DMS79 (cell line): ENCODE measurements at places on chromosomes 4 and X.
A peak's percentile ranks its signal among the peaks of the same experiment; 100 is the strongest.

GRCh38 chrX:104697294-104697693 is 131.3 kb downstream of the IL1RAPL2 start:
- no peak for DNase-seq

- no peak for DNase-seq
Observed at GRCh38 chr4:3184725-3185124, 64.2 kb upstream of the MSANTD1 start.

DNA sequence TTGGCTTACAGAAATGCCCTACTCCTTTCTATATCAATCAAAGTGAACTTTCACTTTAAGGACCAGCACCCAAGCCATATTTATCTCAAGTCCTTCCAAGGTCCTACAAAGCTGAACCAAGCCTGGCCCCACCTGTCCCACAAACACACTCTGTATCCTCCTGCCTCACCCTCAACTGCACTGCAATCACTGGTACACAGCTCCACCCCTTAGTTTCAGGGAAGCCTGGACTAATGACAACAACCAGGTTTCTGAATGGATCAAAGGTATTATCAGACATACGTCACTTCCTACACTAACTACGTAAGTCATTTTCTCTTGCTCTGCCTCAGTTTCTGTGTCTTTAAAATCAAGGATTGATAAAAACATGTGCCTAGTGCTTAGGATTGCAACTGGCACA is 205.6 kb upstream of the HS3ST1 start:
- DNase-seq: no peak

DNA sequence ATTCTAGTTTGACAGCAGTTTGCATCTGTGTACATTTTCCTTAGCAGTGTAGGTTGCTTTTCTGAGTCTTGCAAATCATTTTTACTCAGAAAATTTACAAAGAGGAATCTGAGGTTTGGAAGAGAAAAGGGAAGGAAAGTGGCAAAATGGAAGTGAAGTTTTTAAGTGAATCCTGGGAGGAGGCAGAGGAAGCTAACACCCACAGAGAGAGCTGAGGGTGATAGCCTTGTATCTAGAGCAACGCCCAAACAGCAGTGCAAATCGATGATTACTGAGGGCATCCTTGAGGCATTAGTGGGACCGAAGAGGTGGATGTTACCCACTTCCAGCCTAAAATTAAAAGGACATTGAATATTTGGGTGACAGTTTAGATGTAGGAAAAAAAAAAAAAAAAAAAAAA is 31.8 kb downstream of the KLF3 start:
- no peak for DNase-seq

GRCh38 chr4:152501846-152502536 is 33.9 kb downstream of the FBXW7 start:
- DNase-seq: no peak

GRCh38 chrX:133412665-133413064 is 2.6 kb downstream of the GPC4 start:
- DNase-seq: no peak

GRCh38 chrX:16239211-16239610 is 71.9 kb downstream of the MAGEB17 start:
- DNase-seq: no peak

- DNase-seq: no peak
Observed at GRCh38 chr4:33837043-33837838, 2407.1 kb downstream of the ARAP2 start.

GRCh38 chr4:177008071-177008835 is 215.5 kb upstream of the VEGFC start:
- DNase-seq: no peak

DNA sequence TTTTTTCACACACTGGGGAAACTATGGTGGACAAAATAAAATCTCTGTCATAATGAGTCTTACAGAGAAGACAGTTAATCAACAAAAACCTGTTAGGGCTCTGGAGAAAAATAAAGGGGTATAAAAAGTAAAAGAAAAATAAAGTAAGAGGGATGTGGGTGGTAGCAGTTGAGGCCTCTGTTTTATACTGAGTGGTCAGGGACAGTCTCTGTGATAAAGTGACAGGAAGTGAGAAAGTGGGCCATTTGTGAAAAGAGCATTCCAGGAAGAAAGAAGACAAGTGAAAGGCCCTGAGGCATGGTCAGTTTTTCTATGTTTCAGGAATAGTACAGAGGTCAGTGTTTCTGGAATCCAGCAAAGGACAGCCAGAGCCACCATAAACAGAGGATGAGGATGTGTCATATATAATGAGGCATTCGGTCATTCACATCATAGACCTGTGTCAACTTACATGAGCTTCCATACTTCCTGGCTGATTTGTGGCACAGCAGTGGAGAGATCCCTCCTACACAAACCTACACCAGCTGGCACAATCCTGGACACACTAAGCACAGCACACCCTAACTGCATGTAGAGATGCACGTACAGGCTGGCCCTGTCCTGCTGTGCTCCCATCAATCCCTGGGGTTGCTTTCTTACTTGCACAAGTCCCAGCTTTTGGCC is 64.4 kb upstream of the NAP1L5 start:
- no peak for DNase-seq

DNA sequence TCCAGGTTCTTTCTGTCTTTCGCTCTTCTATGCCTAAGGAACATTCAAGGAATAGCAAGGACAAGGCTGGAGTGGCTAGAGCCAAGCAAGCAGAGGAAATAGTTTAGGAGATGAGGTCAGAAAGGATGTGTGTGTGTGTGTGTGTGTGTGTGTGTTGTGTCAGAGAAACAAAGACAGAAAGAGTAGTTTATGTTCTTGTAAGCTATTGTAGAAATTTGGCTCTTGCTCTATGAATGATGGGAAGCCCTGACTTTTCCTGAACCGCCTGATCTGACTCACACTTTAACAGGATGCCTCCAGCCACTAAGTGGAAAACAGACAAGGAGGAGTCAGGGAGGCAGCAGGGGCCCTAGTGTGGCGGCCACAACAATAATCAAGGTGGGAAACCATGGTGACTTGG is 39.7 kb downstream of the LGI2 start:
- DNase-seq: no peak

GRCh38 chr4:68366600-68366999 is 16.7 kb upstream of the YTHDC1 start:
- no peak for DNase-seq

DNA sequence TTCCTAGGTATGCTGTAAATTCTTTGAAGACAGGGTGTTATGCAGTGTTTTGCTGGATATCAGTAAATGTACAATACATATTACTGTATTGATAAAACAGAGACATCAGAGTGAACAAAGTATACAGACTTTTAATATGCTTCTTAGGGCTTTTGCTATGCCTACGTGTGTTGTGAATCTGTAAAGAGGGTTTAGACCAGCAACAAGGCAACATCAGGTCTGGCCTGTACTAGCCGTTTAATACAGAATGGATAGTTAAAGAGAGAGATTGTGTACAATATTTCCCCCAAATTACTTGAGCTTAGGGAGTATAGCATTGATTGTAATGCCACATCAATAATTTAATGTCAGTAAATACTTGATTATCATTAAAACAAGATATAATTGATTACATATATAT is 75.2 kb downstream of the PAQR3 start:
- no peak for DNase-seq

DNA sequence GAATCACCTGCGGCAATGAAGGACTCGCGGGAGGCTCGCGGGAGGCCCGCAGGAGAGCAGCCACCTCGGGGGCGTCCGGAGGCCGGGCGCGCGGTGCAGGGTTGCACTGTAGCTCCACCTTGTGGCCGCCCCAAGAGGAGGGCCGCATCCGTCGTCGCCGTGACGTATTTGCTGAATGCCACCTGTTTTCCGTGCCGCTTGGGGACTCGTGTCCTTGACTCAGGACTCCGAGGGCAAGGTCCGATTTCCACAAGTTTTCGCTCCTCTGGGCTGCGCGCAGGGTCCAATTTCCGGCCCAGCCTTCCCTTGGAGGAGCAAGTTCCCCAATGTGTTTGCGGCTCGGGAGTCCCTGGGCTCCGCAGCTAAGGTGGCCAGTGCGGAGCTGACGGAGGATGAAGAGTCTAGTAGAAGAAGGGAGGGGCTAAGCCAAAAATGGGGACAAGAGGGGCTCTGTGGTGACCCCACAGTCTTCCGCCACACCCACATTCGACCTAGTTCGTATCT is 10.7 kb upstream of the DLG3 start:
- DNase-seq: peak; percentile 29
